DMS153 (cell line): ENCODE measurements at places on chromosomes 6 and 20.

- DNase-seq: no peak
Measured at GRCh38 chr6:15288856-15289255, 43.0 kb downstream of the JARID2 start.

DNA sequence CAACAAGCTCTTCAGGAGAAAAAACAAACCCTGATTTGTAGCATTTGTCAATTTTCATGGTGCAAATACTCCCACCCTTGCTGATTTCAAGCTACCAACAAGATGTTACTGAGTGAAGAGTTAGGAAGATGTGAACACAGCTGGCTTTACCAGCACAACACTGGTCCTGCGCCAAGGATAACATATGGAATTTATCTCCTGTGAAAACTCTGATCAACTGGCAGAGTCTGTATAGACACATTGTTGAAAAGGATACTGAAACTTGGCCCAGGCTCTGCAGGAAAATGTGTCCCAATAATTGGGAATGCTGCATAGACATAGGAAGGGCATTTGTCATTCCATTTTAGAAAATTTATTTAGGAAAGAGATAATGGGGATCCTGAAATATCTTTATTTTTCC is 29.0 kb downstream of the OTOR start:
- no peak for DNase-seq

DNA sequence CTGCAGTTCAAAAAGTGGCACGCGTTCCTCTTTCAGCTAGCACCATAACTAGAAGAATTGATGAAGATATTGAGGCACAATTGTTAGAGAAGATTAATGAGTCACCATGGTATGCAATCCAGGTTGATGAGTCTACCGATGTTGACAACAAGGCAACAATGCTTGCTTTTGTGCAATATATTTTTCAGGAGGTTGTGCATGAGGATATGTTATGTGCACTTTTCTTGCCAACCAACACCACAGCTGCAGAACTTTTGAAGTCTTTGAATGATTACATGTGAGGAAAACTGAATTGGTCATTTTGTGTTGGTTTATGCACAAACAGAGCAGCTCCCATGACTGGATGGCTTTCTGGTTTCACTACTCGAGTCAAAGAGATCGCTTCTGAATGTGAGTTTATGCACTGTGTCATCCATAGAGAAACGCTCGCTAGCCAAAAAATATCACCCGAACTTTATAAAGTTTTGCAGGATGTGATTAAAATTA is 129.3 kb upstream of the SLC24A3 start:
- DNase-seq: no peak

DNA sequence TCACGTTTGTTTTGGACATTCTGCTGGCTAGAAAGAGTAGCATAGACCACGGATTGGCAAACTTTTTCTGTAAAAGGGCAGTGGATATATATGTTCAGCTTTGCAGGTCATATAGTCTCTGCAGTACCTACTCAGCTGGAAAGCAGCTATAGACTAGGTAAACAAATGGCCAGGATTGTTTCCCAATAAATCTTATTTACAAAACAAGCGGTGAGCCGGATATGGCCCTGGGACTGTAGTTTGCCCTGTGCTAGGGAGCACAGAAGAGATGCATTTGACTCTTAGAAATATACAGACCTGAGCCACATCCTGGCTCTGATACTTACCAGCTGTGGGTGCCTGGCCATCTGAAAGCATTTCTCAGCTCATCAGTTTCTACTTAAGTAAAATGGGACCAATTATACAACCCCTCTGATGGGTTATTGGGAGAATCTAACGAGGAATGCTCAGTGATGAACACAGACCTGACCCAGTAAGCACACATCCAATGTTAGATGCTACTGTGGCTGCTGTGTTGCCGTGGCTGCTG is 120.7 kb downstream of the TSHZ2 start:
- DNase-seq: no peak

DNA sequence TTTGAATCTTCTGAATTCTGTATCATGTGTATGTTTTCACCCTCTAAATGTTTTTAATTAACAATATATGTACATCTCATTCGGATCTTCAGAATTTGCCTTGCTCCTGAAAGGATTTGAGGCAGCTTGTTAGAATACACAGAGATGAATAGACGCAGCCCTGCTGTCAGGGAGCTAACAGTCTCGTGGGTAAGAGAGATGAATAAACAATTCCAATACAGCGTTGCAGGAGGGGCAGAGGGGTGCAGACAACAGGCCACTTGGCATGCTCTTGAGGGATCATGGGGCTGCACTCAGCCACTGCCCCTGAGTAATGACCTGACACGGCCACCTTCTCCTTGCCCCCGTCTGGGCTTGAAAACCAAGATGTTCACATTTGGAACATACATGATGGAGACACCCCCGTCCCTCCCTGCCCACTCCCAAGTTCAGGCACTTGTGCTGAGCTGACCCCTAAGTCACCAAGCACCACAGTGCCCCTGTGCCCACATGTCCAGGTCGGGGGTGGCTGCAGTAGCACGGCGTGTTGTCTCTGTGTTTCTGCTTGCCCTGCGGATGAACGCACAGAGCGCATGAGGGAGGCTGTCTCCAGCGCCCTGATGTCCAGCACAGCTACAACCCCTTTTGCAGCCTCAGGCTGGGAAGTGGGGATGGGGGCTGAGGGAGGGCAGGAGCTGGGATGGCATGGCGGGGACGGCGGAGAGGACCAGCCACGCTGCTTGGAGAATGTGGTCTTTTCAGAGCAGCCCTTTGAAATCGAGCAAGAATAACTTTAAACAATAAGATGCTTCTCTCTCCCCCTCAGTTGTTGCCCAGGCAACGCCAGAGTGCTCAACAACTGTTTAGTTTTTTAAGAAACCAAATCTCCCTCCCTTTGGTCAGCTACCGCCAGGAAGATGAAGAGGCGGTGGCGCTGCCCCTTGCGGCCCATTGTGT is 33.0 kb upstream of the CDH22 start:
- DNase-seq: no peak
